AML-193 (cell line): ENCODE measurements at places on chromosomes 1 and 21.

GRCh38 chr1:214476229-214476985, 75.0 kb downstream of the PTPN14 start:
- DNase-seq, result no peak

GRCh38 chr1:63946866-63947491, 173.2 kb downstream of the ROR1 start:
- no peak for DNase-seq

- DNase-seq, result no peak
Measured at GRCh38 chr1:72119491-72119890, 162.8 kb downstream of the NEGR1 start.

- DNase-seq, result no peak
Measured at GRCh38 chr21:24217151-24217550, 1390.1 kb downstream of the MRPL39 start.
